Breast epithelium (tissue), 4 donors: ENCODE measurements at places on chromosomes 5 and 9. TPM values are rescaled to one million over a fixed set of nuclear protein-coding genes. Genes with fewer than 3 reads are reported as not detected.

- DNase-seq: no peak
Observed at GRCh38 chr5:159098603-159099436, 896 bp downstream of the EBF1 start.

Gene FABP6
- not detected for total RNA-seq

GRCh38 chr5:180166176-180166575, 42.8 kb downstream of the RASGEF1C start:
- DNase-seq: no peak

DNA sequence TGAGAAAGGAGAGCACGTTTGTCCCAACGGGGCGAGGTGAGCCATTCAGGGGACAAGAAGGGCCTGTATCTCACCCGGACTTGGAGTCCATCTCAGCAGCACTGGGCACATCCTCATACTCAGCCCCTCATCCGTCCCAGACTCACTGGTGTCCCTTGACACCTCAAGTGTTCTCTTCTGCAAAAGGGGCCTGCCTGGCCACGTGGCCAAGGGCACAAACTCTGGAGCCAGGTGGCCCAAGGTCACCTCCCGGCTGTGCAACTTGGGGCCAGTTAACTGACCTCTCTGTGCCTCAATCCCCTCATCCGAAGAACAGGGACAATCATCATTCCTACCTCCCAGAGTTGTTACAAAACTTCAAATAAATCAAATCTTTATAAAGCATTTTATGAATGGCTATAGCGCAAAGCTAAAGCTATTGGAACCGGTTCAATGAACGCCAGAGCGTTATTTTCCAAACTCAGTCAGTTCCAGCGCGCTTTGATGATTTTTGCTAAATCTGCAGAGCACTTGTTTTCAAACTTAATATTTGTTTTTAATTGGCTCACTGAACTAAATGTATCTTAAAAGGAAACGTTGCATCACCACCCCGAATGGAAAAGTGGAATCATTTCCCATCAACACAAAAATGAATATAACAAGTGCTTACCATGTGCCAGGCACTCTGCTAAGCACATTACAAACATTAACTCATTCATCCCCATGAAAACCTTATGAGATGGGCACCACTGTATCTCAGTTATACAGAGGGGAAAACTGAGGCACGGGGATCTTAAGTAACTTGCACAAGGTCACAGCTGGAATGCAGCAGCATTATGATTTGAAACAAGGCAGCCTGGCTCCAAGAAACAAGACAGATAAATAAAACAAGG, 49.3 kb downstream of the DUSP1 start:
- DNase-seq: no peak

DNA sequence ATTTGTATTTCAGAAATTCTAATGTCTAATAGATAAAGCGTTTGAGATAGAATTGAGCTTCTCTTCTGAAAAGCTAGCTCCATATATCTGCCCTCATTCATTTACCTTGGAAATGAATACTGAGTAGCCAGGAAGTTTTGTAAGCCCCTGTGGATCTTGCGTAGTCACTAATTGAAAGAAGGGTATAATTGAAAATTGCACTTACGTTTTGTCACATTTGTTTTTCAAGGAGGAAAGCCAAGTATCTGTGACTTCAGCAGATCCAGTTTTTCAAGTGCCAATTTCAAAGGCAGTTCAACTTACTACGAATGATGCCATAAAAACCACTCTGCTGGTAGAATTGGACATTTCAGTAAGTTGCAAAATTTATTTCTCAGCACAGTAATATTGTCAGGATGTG, 14.0 kb downstream of the MTRR start:
- DNase-seq: no peak

Gene DMRT3
- 1.8 TPM for total RNA-seq

DNA sequence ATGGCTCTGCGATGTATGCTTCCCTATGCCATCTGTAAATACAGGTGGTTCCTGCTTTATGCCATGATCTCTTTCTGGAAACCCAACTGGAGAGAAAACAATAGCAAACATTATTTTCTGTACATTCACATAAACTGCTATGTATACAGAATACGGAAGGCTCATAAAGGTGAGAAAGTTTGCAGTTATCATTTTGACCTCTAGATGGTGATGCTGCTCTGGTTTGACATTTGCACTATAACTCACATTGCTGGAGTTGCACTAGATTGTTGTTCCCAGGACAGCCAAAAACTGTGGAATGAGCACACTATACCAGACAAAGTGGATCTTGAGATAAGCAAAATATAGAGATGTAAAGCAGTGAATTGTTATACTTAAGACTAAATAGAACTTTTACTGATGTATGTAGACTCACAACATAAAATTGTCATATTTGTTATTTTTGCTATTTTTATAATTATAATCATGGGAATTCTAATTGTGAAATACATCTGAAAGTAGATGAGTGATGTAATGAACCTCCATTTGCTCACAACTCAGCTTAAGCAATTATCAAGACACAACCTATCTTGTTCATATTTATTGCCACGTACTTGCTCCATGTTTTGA, 246.5 kb downstream of the PTPRD start:
- no peak for DNase-seq

GRCh38 chr9:131678499-131679111, 61.3 kb downstream of the RAPGEF1 start:
- no peak for DNase-seq

DNA sequence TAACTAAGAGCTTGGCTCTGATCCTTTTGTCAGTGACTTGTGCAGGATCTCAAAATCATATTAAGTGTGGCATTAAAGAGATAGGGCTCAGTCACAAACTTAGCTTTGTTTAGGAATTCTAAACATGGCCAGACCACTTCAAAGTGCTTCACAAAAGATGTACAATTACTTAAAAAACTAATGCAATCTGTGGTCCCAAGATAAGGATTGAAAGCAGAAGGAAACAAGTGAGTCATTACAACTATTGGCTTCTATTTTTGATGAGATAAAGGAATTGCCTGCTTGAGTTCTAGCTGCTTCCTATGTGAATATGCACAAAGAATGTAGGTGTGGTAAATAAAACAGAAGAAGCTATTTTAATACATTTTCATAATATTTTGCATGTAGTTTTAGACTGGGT, 44.9 kb upstream of the SLC12A2 start:
- no peak for DNase-seq

DNA sequence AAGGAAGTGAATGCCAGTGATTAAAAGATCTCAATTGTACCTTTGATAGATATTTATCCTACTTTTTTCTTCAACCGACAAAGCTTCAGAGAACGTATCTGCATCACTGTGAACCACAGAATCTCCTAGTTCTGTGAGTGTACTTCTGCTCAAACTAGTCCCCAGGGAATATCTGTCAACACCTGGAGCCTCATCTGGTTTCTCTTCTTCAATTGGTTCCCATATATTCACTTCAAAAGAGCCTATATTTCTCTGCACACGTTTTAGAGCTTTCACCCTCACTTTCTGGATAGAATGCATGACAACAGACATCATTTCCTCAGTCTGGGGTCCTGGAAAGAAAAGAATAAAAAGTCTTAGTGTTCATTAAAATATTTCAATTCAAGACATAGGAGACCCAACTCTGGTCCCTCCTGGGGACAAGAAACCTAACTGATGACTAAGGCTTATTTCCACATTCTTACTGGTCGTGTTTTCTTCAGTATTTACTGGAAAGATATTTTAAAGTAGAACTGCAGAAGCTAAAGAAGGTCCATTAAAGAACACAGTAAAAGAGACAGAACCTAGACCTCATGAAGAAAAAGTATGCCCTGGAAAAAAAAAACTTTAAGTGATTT, 64.3 kb downstream of the CPLANE1 start:
- DNase-seq: no peak

DNA sequence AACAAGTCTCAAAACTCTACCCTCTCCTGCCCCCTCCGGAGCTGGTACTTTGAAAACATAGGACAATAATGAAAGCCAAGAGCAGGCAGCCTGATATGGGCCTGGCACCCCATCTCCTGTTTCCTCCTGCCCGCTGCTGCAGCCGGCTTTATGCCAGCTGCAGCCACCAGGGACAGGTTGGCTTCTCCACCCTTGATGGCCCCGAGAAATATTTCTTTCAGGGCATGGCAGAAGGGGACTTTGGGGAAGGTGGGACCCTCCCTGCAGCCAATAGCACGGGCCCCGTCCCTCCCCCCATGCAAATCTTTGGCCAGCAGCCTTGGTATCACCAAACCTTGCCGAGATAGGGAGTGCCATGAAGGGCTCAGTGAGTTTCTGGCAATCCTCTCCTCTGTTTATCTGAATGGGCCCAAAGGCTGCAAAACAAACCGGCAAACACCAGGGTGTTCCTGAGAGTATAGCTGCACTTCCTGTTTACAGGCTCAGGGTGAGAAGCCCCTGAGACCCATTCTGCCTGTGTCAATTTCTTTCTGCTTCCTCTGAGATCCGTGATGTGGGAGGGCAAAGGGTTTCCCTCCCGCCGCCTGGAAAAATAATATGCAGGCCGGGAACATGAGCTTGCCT, 73.4 kb upstream of the BOD1 start:
- peak; percentile 17 for DNase-seq

Gene VCAN
- total RNA-seq: 245 TPM

GRCh38 chr5:98905857-98906688, 22.7 kb downstream of the CHD1 start:
- DNase-seq: no peak

DNA sequence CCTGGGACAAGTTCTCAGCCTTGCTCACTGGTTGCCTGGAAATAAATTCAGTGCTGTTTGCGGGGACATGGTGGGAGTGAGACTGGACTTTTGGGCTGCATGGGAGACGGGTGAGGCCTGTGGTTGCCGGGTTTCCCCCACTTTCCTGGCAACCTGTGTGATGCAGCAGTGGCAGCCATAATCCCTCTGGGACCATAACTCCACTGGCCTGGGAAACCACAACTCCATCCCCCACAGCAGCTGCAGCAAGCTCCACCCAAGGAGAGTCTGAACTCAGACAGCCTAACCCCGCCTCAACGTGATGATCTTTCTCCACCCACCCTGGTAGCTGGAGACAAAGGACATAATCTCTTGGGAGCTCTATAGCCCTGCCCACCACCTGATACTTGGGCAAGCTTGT, 349.9 kb downstream of the PIK3R1 start:
- DNase-seq: no peak

Gene OR1J2
- total RNA-seq: not detected

Gene GPR151
- not detected for total RNA-seq

DNA sequence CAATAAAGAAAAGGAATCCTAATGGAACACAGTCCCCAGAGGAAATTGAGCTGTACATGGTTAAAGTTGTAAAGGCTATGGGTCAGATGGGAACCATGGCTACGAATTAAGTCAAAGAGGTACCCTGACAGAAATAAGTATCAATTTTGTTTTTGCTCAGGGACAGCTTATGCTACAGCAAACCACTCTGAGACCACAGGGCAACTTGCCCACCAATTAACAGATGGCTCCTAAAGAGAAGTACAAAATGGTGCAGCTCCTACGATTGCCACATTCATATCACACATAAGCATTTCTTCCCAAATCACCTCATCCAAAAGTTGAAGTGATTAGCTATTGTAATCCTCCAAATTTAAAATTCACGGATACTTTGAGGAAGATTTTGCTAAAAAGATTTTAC, 83.0 kb downstream of the ELAVL2 start:
- no peak for DNase-seq

Gene SRA1
- 28.4 TPM for total RNA-seq

GRCh38 chr9:5670079-5670478, 41.2 kb downstream of the RIC1 start:
- no peak for DNase-seq

DNA sequence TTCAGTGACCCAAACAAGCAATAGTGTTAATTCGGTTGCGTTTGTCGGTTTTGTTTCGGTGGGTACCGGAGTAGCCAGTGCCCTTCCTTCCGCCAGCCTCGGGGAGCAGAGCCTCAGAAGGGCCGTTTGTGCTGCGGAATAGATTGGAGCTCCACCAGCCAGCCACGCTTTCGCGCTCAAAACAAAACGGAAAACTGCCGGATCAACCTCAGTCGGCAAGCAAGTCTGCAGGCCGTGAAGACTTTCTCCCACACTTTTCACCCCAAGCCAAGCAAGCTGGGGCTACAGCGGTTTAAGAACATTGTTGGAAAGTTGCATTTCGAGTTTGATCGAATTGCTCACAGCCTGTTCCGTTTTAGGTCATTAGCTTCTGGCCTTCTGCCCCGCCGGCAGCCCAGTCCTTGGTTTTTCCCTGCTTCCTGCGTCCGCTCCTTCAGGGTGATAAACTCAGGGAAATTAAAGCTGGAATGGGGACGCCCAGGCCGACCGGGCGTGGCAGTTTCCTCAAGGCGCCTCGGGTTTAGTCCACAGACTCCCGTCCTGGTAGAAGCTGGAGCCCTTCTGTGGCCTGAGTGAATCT, 803 bp upstream of the CCNO start:
- DNase-seq: no peak

Gene GARIN3
- not detected for total RNA-seq

Gene MACROH2A1
- 255 TPM for total RNA-seq

Gene GRIN3A
- total RNA-seq: 0.15 TPM

Gene FBP1
- 41.1 TPM for total RNA-seq

Gene C9
- 1.8 TPM for total RNA-seq

DNA sequence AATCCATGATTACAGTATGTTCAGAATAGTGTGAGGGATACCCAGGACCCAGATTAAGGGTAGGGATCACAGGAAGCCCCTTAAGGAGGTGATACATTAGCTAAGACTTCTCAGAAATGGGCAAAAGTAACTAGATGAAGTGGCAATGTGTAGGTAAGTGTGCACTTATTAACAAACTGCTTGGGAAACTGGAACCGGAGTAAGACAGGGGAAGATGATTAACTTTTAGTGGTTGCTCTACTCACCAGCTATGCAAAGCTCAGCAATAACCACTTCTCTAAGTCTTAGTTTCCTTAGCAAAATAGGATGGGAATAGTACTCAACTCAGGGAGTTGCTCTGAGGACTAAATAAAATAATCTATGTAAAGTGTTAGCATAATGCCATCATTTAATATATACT, 182.2 kb downstream of the MCTP1 start:
- DNase-seq: no peak

- peak; percentile 63 for DNase-seq
Observed at GRCh38 chr5:72611118-72611730, 104.0 kb upstream of the ZNF366 start.

GRCh38 chr9:90433398-90433941, 209.2 kb downstream of the DIRAS2 start:
- peak; percentile 62 for DNase-seq

Gene INSL6
- not detected for total RNA-seq

DNA sequence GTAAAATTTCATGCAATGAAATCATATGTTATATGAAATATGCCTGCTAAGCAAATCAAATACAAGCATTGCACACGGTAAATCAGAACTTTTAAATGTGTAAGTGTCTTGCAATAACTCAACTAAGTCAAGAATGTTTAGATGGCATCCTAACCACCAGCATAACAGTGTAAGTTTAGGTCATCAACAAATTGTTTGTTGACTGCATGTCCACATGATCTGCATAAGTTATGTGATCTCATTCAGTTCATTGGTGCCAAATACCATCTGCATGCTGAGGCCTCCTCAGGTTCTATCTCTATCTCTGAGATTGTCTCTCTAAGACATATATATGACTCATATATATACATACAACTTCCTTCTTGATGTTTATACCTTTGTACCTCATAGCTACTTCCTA, 159.6 kb upstream of the STK32A start:
- no peak for DNase-seq
